GM12891 (cell line): ENCODE measurements at places on chromosomes 2 and 18.
A peak's percentile ranks its signal among the peaks of the same experiment; 100 is the strongest.

DNA sequence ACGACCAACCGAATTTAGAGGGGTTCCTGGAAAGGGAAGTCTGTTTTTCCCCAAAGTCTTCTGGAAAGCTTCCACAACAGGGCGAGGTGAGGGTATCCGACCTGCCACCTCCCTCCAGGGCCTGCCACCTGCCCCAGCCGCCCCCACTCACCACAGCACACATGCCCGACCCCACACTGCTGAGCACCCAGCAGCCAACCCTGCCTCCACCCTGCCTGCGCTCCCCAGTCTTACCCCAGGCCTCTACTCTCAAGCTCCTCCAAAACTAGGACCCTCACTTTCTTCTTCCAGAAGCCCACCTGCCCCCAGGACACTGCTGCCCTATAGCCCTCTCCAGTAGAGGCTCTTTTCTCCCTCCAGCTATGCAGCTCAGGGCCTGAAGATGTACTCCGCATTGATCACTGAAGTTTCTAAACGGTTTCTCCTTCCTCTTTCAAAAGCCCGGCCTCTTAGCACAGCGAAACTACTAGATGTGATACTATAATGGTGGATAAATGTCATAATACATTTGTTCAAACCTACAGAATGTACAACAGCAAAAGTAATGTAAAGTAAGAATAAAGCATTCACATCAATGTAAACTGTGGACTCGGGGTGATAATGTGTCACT is 128.8 kb upstream of the SLC1A4 start:
- peak; percentile 42 for DNase-seq

DNA sequence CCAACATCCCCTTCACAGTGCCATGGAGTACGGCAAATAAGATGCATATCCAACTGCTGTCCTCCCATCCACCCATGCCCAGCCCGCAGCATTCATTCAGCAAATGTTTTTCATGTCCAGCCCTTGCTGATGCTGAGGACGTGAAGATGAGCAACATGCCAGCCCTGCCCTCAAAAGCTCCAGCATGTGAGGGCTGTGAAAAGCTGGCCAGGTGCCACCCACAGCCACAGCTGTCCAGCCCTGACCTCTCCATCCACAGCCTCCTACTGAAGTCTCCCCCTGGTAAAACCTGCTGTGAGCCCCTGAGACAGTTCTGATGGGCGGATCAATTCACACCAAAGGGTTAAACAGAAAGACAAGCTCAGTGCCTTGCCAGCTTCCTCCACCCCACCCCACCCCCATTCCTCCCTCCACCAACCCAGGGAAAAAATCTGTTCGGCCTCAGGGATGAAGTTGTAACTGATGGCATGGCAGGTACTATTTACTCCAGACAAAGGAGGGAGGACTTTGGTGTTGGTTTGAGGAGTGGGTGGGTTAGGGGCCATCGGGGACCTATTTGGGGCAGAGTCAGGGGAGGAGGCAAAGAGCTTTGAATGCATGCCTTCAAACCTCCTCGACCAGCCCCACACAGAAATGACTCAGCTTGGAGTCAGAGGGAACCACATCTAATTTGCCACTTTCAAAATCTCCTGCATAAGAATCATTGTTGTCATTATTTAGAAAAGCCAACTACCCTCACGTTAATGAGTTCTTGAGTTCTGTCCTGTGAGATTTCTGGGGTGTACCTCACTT is 4.3 kb downstream of the ZBTB7C start:
- DNase-seq = no peak

DNA sequence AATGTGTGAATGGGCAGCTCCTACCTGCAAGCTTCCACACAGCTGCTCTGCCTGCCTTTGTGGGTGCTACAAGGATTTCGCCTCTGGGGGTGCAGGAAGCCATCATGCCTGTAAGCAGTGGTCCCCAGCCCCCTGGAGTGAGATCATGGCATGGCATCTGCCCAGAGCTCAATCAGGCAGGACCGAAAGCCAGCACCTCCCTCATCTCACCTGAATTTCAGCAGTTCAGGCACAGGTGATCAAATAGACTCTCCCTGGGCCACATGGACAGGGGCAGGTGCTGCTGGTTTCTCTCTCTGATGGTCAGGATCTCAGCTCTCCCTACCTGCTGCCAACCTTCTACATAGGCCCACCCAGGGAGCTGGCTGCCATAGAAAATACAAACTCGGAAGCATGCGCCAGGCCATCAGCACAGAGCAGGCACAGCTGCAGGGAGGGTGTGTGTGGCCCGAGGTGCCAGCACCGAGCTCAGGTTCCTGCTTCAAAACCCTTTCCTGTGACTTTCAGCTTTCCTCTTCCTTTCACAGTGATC is 133.2 kb upstream of the ID2 start:
- DNase-seq = no peak

GRCh38 chr2:147777394-147777793 is 67.4 kb upstream of the ACVR2A start:
- no peak for DNase-seq

GRCh38 chr2:226983895-226984749 is 148.3 kb downstream of the RHBDD1 start:
- DNase-seq = no peak

DNA sequence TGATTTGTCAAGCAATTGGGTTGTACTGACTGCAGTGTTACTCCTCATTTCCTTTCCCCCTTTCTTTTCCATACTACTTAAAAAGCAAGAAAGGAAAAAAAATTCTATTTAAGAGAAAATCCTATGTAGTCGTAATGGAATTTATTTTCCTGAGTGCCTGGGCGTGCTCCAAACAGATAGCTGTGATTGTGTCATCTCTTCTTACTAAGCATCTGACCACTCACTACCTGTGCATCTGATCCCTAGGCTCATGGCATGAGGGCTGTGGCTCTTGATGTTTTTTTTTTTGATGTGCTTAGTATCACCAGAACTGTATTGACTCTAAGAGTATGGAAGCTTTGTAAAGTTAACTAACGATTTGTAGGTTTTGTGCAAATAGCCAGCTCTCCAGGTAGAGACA is 19.0 kb downstream of the CRIM1 start:
- DNase-seq = no peak

- DNase-seq = no peak
Observed at GRCh38 chr2:59578349-59578748, 975.1 kb downstream of the BCL11A start.

- no peak for DNase-seq
Observed at GRCh38 chr2:226405465-226405864, 394.2 kb downstream of the IRS1 start.

GRCh38 chr2:232484628-232485347 is 2.8 kb downstream of the ECEL1 start:
- no peak for DNase-seq

GRCh38 chr2:57884281-57884680 is 162.3 kb upstream of the VRK2 start:
- DNase-seq = no peak

- no peak for DNase-seq
Observed at GRCh38 chr2:221235941-221236340, 336.2 kb downstream of the EPHA4 start.

DNA sequence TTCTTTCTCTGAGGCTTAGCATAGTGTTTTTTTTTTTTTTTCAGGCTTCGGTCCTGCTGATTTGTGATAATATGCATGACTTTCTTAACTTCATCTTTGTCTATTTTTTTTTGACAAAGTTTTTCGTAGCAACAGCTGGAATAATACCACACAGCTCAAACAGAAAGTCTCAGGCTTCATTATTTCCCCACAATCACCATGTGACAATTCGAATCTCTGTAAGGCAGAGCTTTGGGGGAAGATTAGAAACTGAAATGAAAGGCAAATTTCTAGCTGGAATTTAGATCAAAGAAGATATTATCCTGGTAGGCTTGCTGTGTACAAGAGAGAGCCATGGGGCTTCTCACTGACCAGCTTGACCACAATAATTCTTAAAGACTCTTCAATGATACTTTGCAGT is 12.2 kb upstream of the CD28 start:
- no peak for DNase-seq

DNA sequence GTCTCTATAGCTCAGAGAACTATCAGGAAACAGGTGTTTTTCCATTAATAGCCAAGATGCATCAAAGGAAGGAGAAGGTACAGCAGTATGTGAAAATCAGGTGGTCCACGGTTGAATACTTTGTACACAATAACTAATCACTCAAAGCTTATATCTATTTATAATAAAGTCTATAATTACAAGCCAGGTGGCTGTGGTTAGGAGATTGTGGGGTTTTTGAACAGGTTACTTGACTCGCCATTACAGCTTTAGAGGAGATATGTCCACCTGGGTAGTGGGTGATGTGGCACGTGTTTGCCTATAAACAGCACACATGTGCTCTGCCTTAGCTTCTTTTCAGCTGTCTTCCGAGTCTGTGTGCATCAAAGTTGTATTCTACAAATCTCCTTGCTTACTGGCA is 892.2 kb upstream of the ZEB2 start:
- no peak for DNase-seq

DNA sequence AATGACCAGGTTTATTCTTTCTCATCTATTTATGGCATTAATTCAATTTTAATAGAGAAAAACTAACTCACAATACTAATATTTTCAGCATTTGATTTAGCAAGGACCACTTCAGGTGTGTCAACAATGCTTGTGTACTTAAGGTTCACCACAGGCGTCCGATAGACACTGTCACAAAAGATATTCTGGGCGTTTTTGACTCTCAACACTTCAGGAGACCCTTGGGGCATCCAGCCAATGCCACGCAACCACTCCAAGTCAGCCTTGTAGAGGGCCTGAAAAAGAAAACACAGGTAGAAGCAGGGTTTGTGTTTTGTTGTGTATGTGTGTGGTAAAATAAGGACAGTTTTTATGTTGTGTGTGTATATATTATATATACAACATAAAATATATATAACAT is 158.2 kb downstream of the NEB start:
- no peak for DNase-seq

DNA sequence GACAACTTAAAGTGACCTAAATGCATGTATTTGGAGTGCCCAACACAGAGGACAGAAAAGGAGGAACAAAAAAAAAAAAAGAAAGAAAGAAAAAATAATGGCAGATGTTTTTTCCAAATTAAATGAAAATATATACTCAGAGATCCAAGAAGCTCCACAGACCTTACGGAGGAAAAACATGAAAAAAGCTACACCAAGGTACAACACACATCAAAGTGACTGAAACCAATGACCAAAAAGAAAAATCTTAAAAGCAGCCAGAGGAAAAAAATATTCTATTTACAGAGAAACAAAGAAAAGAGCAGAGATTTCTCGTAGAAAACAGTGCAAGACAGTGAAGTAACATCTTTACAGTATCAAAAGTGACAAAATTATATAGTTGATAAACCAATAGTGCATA is 5.1 kb downstream of the FANCL start:
- no peak for DNase-seq

GRCh38 chr2:11031876-11032275 is 120.1 kb downstream of the KCNF1 start:
- DNase-seq = no peak

- no peak for DNase-seq
Observed at GRCh38 chr18:51235009-51235789, 37.7 kb upstream of the MEX3C start.

DNA sequence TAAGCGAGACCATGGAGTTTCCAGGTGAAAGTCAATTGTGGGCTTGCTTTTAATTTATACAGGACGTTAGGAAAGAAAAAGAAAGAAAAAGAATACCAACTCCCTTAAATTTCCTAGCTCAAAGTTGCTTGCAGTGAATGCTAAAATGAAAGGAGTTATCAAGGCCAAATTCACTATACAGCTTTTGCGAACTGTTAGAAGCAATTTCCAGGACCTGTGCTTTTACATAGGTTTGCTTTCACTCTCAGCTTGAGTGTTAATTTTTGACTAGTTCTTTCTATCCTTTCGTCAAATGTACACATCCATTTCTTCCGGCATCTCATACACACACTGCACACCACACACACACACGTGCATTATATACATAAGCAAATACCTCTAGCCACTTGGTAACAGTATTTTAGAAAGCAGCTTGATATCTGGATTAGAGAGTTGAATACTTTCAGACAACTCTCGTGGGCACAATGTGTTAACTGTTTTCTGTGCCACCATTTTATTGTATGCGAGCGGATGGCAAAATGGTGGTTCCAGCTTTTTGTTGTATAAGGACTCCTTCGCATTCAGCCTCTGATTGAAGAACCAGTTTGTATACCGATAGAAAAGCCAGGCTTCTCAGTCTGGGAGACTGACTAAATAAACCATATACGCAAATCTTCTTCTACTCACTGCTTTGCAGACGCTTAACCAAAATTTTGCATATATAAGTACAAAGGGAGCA is 381.8 kb downstream of the MTX2 start:
- DNase-seq = no peak

DNA sequence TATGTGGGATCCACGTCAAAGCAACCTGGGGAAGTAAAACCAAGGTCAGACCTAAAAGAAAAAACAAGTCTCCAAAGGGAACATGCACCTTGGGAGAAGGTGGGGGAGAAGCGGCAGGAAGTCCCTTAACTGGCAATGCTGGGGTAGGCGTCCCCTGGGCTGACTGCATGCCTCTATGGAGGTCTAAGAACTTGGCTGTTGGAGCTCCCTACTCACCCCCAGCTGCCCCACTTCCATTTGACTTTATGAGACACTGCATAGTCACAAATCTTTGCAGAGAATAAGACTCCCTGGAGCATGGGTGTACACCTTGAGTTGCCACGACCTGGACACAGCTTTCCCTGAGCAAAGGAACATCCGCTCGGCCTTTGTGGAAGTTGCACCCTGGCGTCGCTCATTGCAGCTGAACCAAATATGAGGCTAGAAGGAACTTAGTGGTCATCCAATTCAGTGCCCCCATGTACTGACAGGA is 2.8 kb downstream of the CAPN14 start:
- no peak for DNase-seq

DNA sequence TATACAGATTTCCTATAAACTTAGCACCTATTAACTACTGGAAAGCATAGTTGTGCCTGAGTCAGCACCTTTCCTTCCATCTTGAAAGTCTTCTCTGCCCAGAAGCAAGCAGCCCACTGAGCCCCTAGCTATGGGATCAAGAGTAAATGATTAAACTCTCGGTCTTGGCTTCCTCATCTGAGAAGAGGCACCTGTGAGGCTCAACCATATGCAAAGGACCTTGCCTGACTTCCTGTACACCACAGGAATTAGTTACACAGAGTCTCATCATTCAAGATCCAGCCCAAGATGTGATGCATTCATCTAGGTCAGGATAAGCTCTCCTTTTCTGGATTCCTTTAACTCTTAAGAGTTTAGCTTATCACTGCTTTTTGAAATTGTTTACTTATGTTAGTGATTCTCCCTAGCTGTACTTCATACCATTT is 96.0 kb downstream of the CDH2 start:
- no peak for DNase-seq

DNA sequence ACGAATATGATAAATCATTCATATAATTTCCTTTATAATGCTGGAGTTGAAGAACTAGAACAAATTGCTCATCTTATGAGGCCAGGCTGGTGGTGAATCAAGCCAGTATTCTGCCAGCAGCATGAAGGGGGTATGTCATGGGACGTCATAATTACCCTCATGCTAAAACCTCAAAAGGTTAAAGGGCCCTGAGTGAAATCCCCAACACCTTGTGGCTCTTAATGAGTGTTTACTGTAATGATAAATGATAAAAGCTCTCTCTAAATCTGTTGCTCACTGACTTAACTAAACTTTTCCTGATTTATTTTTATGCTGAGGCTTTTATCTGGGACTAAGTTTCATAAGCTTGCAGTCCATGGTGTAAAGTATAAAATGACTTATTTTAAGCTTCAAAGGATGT is 18.3 kb upstream of the NEDD4L start:
- DNase-seq = no peak
